Kidney tubule cell (primary cell): ENCODE measurements at places on chromosomes 2 and 18.

GRCh38 chr2:127676906-127677305 is 1.6 kb upstream of the LIMS2 start:
- DNase-seq, result no peak

GRCh38 chr2:205650931-205651330 is 31.4 kb upstream of the NRP2 start:
- no peak for DNase-seq

- no peak for DNase-seq
Measured at GRCh38 chr2:172572981-172573380, 17.1 kb downstream of the PDK1 start.

- DNase-seq, result no peak
Measured at GRCh38 chr2:239544918-239545465, 144.2 kb upstream of the HDAC4 start.

- peak; percentile 9 for DNase-seq
Measured at GRCh38 chr18:55290898-55291297, 297.1 kb downstream of the TCF4 start.

DNA sequence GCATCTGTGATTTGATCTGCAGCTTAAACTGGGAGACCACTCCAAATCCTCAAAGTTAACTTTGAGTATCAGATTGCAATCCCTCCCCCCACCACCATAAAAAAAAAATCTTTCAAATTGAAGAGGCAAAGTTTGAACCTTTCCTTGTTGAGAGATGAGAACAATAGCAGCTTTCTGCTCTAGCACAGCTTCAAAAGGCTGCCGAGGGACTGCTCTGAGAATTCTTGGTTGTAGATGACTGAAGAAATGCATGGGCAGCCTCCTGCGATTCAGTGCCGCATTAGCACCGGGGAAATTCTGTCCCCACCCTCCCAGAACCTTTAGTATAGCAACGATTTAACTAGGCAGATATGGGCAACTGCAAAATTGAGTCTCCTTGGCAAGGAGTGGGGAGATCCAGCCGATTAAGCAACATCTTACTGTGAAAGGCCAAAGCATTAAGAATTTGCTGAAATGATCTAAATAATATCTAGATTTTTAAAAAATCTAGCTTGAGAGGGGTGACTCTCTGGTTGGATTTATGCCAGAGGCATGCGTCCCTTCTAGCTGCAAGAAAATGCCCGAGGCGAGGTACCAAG is 3.9 kb upstream of the SP5 start:
- no peak for DNase-seq

DNA sequence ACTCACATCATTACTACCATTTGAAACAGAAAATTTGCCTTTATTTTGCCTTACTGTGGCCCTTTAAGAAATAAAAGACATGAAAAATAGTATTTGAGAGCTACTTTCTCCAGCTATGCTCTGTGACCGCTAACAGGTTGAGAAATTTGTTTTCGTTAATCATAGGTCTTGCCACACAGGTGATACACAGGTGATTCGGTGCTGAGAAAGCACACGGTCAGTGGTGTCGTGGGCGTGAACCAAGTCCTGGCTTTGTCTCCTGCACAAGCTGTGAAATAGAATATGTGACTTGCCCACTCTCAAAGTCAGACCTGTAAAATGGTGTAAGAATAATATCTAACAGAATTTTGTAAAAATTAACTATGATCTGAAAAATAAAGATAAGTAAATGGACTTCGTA is 155.3 kb upstream of the SLC39A10 start:
- peak; percentile 15 for DNase-seq

DNA sequence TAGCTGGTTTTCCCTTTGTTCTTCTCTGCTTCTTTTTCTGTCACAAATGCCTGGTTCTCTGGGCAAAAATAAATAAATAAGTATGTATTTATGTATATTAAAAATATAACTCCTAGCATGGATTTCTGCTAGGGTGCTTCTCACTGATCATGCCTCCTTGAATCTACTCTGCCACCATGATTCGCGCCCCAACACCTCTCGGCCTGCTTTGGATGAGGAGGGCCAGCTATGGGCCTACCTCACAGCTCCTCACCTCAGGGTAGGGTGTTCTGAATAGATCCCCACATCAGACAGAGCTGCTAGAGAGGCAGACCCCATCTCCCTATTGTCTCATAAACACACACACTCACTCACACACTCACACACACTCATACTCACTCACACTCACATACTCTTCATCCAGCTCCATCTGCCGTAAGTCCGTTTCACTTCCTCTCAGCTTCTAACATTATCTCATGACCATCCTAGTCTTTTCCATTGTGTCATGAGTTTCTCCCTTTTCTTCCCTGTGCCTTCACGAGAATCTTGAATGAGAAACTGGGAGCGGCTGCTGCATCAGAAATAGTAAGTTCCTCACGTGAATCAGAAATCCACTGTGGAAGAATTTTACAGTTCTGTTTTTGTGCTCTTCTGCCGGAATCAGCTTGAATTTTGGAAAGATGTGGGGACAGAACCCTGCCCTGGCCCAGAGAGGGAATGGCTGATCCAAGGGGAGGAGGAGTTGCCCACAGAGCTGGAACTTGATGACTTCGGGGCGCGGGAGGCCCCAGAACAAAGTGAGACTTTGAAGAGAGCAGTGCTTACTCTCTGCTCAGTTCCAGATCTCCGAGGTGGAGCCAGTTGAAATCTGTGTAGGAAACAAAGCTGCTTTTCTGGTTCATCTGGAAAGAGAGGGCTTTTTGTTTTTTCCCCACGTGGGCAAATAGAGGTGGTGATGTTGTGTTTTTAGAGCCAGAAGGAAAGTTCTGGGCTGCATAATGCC is 20.9 kb downstream of the ANXA4 start:
- DNase-seq, result no peak

GRCh38 chr18:434410-434809 is 66.1 kb downstream of the COLEC12 start:
- no peak for DNase-seq
